Stimulated activated CD8-positive, alpha-beta memory T cell treated with anti-CD3 and anti-CD28 coated beads, Interleukin-15, amount 100 ng/mL, for 4 hours (primary cell): ENCODE measurements at places on chromosomes 7 and 10.
A peak's percentile ranks its signal among the peaks of the same experiment; 100 is the strongest.

DNA sequence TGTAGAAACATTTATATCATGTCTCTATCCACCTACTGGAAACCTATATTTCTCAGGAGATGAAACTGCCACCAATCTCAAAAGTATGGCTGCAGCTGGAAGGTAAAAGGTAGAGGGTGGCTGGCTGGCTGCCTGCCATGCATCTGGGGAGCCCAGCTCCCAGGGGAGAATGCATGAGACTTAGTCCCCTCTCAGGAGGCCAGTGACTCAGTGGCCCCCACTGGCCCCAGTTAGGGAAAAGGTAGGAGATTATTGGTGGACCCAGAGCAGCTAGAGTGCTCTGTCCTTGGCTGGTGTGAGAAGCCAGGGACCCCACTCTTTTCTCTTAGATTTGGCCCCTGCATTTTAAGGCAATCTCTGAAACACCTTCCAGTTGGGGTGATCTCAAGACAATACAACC lies 6.8 kb upstream of the NKX2-3 start:
- no peak for DNase-seq

- no peak for DNase-seq
Observed at GRCh38 chr7:50472427-50472826, 22.3 kb upstream of the FIGNL1 start.

- no peak for DNase-seq
Observed at GRCh38 chr7:121505540-121506182, 109.6 kb upstream of the FAM3C start.

DNA sequence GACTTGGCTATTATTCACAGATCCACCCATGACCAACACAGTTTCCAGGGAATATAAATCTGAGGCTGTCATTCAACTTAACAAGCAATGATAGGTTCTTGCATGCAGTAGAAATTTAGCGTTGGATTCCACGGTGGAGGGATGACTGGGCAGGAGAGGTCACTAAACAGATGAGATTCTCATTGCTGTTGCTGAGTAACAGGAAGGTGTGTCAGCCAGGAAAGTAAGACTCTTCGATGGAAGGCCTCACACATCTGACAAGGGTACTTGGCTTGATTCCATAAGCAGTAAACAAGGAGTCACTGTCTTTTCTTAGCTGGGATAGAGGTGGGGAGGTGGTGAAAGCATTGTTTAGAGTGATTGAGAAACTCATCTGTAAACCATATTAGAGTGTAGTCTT lies 1152.0 kb downstream of the SORCS3 start:
- DNase-seq = no peak

GRCh38 chr7:72493850-72494661 lies 81.9 kb upstream of the CALN1 start:
- DNase-seq = peak; percentile 15

- no peak for DNase-seq
Observed at GRCh38 chr10:43861966-43862751, 213.5 kb upstream of the ZNF32 start.

GRCh38 chr10:101843032-101844021 lies at the start of gene KCNIP2:
KCNIP2 (minus strand) TSS chr10:101843800; CDS start chr10:101843568, 232 bp downstream.
- DNase-seq = peak; percentile 61

GRCh38 chr10:55966101-55966500 lies 395.0 kb downstream of the ZWINT start:
- no peak for DNase-seq

DNA sequence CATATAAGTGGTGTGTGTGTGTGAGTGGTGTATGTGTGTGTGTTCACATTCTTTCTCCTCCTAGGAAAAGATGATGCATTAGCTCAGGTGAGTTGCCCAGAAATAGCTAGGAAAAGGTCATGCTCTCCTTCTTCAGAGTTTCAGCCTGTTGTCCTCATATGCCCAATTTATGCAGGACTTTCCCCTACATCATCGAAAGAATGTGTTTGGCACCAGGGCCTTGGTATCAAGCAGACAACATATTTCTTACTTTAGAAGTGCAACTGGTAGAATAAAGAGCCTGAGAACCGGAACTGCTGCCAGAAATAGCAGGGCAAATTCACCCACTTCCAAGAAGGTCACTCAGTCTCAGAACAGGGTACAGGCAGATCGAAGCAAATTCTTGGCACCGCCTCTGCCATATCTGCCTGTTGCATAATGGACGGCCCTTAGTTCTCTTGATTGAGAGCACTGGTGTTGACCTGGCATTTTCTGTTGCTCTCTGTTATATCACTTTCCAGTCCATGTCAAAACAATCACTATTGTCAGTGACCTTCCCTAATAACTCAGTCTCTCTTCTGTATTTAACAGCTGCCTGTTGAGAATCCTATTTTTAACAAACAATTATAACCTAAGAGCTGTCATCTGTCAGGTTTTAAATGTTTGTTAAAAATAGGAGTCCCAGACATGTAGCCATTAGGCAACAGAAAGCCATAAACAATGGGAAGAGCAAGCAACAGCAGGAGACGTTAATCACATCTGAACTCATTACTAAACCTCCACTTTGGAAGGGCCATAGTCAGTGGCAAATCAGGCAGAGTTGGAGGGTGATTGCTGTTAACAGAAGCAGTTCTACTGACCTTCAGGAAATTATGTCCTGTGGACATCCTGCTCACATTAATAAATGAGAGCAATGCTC lies 20.7 kb downstream of the ADRB1 start:
- DNase-seq = no peak

GRCh38 chr7:53996876-53997275 lies 545.3 kb upstream of the VSTM2A start:
- DNase-seq = no peak

GRCh38 chr7:129122078-129122750 lies 22.3 kb upstream of the TSPAN33 start:
- DNase-seq = no peak

DNA sequence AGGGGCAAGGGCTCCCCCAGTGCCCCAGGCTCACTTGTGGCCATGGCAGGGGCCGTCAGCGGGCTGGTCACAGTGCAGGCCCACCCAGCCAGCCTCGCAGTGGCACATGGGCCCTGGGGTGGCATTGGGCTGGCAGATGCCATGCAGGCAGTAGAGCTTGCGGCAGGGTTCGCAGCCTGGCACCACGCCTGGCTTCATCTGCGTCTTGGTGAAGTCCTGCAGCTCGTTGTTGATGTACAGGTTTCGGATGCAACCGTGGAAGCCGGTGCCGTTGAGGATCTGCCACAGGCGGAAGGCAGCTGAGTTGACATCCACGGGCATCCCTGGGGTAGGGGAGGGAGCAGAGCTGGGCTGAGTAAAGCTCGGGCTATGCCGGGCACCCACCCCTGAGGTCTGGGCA lies 170.6 kb downstream of the LCOR start:
- no peak for DNase-seq
